ENCODE measurements at places on chromosomes 7 and 10.

DNA sequence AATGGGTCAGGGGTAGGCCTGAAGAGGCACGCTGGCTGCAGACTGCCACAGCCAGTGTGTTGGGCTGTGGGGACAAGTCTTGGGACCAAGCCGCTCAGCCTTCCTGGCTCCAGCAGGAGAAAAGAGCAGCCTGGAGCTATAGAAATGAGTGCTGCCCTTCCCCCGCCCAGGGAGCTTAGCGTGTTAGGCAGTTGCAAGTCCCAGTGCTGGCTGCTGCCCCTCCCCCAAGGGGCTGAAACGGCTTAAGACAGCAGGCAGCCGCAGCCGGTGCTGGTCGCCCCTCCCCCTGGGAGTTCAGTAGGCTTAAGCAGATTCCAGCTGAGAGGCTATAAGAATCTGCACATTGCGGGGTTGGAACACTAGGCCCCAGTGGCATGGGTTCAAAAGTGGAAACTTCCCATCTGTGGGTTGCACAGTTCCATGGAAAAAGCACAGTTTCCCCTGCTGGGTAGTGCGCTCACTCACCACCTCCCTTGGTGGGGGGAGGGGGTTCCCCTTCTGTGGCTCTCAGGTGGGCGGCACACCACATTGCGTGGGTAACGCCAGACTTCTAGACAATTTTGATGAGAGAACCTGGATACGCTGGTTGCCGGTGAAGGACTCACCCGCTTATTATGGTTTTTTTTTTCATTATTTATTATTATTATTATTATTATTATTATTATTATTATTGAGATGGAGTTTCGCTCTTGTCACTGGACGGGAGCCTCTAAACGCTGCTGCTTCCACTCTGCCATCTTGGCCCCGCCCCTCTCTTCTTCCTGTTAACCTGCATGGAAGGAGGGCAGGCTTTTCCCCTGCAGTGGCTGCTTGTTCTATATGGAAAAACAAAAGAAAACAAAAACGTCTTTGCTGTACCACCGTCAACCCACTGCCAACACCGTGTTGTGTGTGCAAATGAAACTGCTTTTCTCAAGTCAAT is 151.1 kb downstream of the CXCL12 start:
- DNase-seq, result peak; percentile 46

- DNase-seq, result no peak
Observed at GRCh38 chr7:80187279-80187678, 52.6 kb downstream of the GNAI1 start.

- no peak for DNase-seq
Observed at GRCh38 chr7:15487896-15488295, 73.9 kb downstream of the AGMO start.

DNA sequence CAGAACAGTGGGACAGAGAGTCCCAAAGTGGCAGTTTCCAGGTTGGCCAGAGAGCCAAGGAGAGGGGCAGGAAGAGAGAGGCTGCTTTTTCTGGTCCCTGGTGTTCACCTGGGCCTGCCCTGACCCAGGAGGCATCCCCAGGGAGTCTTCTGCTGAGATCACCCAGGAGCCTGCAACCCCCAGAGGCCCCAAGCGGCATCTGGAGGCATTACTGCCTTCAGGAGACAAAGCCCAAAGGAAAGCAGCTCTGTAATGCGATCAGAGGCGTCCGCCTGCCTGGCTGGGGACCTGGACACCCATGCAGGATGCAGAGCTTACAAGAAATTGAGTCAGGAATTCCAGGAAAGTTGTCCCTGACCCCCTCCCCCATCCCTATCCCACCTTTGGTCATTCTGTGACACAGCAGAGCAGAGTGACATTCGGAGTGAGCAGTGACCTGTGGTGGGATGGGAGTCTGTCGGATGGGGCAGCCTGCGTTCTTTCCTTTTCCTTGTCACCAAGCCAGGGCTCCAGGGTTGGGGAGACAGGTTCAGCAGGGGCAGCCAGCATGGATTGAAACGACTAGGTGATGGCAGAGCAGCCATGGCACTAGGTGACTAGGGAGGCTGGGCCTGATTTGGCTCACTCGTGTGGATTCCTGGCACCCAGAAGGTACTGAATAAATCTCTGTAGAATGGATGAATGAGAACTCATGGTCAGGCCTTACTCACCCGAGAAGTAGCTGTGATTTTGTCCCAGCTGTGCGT is 10.4 kb downstream of the UNC5B start:
- no peak for DNase-seq

GRCh38 chr10:100571084-100571856 is 35.5 kb downstream of the HIF1AN start:
- no peak for DNase-seq

DNA sequence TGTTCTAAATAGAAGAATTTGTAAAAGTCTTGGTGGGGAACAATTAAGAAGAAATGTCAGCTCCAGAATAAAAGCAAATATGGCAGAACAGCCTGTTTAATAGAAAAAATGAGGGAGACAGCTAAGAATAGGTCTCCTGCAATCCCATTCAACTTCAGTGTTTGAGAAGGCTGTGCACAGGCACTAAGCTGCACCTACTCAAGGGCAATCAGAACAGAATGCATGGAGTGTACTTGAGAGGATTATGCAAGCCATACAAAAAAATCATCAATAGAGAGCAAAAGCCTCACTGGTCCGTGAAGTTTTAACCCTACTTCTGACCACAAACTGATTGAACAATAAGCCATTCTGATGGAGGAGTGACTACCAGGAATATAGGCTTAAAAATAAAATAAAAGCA is 690.7 kb upstream of the PCDH15 start:
- no peak for DNase-seq

GRCh38 chr7:36272567-36273269 is 116.9 kb upstream of the ANLN start:
- no peak for DNase-seq

DNA sequence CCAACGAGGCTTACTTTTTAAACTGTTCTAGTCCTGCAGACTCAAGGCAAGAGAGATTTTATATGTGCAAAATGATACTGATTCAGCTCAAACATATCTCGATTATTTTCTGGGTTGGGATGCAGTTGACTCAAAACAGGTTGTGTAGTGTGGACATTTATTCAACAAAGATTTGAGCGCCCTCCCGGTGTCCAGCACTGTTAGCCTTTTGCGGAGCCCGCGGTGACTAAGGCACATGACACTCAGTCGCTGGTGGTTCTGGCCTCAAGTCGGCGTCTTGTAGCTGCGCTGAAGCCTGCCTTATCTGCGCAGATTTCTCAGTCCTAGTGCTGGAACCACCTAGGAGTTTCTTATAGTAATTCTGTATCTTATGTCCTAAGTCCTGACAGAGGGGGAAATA is 938 bp upstream of the CADPS2 start:
- DNase-seq, result peak; percentile 69

DNA sequence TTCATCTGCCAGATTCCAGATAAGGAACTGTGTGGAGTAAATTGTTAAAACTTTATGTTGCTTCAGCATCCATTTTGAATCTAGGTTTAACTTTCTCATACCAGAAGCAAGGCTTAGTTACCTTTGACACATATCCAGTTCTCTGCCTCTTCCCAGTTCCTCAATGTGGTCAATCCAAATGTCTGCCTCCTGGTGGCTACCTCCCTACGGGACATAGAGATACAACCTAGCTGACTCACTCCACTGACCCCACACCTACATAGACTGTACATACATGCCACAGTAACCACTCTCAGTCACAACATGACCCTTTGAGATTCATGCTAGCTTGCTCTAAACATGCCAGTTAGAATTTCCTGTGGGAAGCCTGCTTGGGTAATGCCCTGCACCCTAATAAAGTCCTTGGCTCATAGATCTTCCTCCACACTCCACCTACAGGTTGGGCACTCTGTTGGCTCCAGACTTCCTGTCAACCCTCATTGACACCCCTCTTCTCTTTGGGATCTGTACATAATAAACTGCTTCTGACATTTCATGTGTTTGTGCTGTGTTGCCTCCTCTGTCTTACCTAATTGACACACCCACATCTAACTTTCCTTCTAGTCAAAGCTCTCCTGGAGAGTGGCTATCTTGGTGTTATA is 278.1 kb downstream of the HTR7 start:
- DNase-seq, result peak; percentile 53

DNA sequence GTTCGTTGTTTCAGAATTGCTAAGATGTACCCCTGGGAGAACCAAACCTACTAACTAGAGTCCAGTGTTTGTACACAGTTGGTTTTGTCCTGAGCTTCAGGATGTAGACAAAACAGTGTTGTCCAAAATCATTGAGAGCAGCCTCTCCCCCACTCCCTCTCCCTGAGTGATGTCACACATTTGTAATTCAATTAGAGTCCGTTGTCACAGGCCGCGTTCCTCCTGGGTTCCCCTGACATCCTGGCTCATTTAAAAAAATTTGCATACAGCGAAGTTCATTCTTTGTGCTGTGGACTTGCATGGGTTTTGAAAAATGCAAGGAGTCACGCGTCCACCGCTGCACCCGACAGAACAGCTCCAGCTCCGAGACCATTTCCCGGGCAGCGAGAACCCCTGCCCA is 10.3 kb downstream of the GRIFIN start:
- no peak for DNase-seq

DNA sequence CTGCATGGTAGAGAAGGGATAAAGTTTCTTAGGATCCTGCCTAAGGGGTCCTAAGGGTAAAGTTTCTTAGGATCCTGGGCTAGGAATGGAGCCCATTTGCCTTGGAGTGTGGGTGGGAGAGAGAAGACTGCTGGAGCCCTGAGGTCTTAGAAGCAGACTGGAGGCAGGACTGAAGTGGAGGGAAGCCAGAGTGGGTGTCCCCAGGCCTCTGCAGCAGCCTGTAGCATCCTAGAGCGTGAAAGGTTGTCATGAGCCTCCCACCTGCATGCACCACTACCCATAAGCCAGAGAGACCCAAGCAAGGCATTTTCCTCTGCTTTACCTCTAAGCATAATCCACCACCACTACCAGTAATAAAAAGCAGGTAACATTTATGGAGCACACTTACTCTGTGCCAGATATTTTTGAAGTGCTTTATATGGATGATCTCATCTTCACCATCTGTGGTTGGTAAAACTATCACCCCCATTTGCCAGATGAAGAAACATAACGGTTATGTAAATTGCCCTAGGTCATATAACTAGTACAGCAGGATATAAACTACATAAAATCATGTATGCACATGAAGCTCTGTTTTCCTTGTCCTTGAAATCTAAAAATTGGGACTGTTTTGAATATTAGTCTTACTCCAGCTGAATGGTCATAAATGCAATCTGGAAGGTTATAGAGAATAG is 103.5 kb upstream of the CCDC6 start:
- no peak for DNase-seq

- peak; percentile 7 for DNase-seq
Observed at GRCh38 chr10:12181065-12181775, 14.5 kb downstream of the NUDT5 start.

DNA sequence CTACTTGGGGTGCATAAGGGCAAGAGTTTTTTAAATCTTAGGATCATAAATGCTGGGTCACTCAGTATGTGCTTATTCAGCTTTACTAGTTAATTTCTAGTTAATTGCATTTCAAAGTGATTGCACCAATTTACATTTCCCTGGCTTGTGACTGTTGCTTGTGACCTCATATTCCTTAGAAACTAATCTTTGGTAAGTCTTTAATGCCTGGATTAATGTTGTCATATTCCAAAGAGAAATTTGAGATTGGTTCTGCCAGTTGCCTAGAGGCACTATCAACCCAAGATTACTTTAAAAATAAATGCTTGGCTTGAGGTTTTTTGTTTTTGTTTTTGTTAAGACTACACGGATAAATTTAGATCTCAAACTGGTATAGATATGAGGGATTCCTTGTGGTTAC is 103.1 kb downstream of the ANK3 start:
- DNase-seq, result no peak

GRCh38 chr7:81120803-81121202 is 202.0 kb upstream of the SEMA3C start:
- DNase-seq, result no peak

GRCh38 chr10:109744020-109744419 is 179.3 kb downstream of the XPNPEP1 start:
- DNase-seq, result no peak

- no peak for DNase-seq
Observed at GRCh38 chr7:110442381-110442837, 648.5 kb upstream of the LRRN3 start.

GRCh38 chr7:82053453-82054032 is 283.7 kb upstream of the HGF start:
- DNase-seq, result no peak

DNA sequence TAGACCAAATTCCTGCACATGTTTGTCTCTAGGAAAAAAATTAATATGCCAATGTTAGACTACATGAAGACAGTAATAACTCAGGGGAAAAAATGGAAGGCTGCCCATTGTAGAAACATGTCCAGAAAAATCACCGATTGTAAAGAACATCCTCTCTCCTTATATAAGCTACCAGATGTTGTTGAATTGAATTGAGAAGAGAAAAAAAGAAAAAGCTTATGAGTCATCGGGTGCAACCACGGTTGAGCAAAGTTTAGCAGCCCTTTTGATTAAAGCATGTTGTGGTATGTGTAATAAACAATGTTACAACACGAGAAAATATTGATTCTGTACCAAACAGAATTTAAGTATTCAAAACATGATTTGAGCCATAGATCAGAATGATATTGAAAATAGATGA is 102.3 kb upstream of the ARHGAP21 start:
- peak; percentile 81 for DNase-seq

DNA sequence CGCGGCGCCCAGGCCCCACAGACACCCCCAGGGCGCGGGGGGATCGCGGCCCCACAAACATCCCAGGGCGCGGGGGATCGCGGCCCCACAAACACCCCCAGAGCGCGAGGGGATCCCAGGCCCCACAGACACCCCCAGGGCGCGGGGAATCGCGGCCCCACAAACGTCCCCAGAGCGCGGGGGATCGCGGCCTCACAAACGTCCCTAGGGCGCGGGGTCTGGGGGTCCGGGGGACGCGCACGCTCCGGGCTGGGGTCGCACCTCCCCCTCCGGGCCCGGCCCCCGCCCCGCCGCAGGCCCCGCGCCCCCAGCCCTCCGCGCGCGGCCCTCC is 382 bp downstream of the DIP2C start:
- no peak for DNase-seq

- DNase-seq, result peak; percentile 36
Observed at GRCh38 chr7:131068604-131069021, 259.1 kb upstream of the MKLN1 start.

GRCh38 chr10:49115015-49115795 is at the start of gene VSTM4:
Gene VSTM4, minus strand, starts transcription at chr10:49115522. Its CDS starts 37 bp downstream, at chr10:49115485.
- DNase-seq, result peak; percentile 32

DNA sequence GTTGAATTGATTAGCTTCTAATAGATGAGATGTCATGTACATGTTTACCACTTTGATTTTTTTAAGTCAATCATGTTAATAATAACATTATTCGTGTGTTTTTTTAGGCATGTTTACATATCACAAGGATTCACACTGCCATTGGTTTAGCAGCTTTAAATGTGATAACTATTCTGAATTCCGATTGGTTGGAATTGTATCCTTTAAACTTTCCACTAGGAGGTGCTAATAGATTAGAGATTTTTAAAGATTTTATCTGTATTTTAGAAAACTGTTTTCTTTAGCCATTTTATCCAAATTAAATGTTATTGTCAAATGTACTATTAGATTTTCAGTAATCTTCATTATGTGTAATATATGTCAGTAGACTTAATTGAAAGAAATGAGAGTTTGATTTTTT is 83.2 kb downstream of the HECTD2 start:
- peak; percentile 73 for DNase-seq

- DNase-seq, result peak; percentile 80
Observed at GRCh38 chr10:42866115-42866995, 83.8 kb downstream of the BMS1 start.

GRCh38 chr7:47895026-47895425 is 53.2 kb downstream of the PKD1L1 start:
- no peak for DNase-seq

GRCh38 chr7:77308792-77309191 is 107.4 kb downstream of the GSAP start:
- no peak for DNase-seq
